ENCODE measurements at places on chromosomes 4 and X. TPM values are rescaled to one million over a fixed set of nuclear protein-coding genes. Genes with fewer than 3 reads are reported as not detected.

Gene IQSEC2
- 15.6 TPM for total RNA-seq

- DNase-seq, result no peak
Observed at GRCh38 chr4:16067515-16067914, 16.3 kb downstream of the PROM1 start.

DNA sequence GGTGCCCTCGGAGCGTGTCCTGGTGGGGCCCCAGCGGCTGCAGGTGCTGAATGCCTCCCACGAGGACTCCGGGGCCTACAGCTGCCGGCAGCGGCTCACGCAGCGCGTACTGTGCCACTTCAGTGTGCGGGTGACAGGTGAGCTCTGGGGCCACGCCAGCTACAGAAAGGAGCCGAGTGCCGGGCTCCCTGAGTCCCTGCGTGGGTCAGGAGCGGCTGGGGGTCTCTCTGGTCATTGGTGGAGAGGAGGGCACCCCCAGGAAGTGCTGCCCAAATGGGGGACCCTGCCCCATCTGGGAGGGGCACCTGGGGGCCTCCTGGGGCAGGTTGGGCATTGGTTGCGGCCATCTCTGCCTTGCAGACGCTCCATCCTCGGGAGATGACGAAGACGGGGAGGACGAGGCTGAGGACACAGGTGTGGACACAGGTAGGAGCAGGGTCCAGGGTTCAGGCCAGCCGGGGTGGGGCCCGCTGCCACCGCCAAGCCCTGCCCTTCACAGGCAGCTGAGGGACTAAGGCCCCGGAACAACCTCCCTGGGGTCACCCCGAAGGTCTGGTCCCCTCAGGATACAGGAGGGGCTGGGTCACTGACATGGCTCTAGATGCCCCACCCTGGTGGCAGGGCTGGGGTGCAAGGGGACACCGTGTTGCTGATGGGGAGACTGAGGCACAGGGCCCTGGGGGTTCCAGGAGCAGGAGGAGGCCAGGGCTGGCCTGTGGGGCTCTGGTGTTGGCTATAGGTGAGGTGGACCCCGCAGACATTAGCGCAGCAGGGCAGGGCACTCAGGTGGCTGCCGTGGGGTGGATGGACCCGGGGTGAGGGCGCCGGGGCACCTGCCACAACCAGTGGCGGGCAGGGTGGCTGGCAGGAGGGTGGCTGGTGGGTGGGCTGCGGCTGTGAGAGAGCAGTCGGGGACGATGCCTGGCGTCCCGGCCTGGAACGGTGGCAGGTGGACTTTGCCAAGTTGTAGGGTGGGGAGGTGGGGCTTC, 6.6 kb downstream of the FGFR3 start:
- no peak for DNase-seq

GRCh38 chr4:99986792-99987191, 36.7 kb upstream of the H2AZ1 start:
- DNase-seq, result no peak
